Fibroblast of skin of right biceps (primary cell): ENCODE measurements at places on chromosomes 7 and 10.
A peak's percentile ranks its signal among the peaks of the same experiment; 100 is the strongest.

DNA sequence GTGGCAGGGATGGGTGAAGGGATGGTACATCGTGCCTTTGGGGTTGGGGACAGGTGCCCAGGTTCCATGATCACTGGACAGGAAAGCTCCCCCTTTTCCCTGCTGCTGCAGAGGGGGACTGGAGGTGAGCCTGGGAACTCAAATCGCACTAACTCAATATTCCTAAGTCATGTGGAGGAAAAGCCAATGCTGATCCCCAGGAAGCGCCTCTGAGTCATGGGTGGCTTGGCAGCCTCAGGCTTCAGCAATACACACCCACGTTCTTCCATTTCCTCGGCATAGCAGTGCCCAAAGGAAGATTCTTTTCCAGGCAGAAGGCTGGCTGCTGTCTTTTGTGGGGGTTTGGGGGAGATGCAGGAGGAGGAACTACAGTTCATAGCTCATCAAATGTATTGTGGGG lies 165.8 kb downstream of the CCDC3 start:
- DNase-seq = peak; percentile 59

DNA sequence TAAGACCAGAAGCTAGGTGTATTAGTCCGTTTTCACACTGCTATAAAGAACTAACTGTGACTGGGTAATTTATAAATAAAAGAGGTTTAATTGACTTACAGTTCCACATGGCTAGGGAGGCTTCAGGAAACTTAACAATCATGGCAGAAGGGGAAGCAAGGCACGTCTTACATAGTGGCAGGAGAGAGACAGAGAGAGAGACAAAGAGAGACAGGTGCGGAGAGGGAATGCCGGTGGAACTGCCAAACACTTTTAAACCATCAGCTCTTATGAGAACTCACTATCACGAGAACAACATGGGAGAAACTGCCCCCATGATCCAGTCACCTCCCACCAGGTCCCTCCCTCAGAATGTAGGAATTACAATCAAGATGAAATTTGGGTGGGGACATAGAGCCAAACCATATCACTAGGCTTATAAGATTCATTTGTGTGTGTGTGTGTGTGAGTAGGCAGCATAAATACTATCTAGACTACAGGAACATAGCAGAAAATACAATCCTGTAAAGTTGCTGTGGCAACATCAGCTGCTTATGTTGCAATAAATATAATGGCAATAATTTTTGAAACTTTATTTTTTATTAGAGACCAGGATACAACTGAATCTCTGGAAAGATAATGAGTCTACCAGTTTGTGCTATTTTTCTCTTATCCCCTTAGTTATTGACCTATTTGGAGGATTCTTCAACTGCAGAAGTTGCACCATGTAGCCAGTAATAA lies 77.1 kb downstream of the NRF1 start:
- DNase-seq = no peak

- DNase-seq = no peak
These were observed 3.6 kb downstream of the ADCK2 start for GRCh38 chr7:140676306-140676705.

DNA sequence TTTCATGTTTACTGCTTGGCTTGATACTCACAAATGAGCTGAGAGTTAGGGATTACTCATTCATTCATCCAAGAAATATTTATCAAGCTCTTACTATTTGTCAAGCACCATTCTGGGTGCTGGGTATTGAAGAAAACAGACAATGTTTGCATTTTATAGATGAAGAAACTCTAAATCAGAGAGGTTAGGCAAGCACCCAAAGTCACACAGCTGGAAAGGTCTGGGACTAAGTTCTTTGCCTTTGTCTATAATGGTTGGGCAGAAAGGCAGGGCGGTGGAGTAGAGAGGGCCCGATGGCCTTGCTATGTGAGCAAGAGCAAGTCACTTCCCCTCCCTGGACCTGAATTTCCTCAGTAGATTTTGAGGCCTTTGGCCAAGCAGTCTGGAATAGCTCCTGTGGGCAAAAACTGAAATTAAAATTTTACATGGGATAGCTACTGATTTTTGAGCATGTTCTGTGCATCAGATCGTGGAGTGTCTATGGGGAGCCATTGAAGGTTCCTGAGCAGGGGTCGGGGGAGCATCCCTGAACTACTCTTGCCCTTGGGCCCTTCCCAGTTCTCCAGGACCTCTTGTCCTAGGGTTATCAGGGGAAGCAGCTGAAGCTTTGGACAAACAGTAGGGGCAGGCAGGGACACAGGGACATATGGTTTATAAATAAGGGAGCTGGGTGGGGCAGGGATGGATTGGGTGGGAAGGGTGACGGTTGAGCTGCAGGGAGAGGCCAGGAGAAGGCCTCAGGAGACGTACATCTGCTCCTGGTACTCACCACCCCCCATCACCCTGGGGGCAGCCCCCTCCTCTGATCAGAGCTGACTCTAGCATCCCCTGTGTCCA lies 23.3 kb downstream of the AQP1 start:
- no peak for DNase-seq

- no peak for DNase-seq
These were observed 844.5 kb downstream of the REEP3 start for GRCh38 chr10:64365663-64366062.
